ENCODE measurements at places on chromosomes 6 and 20.

GRCh38 chr20:39789411-39789810 lies 827.3 kb downstream of the DHX35 start:
- DNase-seq = no peak

DNA sequence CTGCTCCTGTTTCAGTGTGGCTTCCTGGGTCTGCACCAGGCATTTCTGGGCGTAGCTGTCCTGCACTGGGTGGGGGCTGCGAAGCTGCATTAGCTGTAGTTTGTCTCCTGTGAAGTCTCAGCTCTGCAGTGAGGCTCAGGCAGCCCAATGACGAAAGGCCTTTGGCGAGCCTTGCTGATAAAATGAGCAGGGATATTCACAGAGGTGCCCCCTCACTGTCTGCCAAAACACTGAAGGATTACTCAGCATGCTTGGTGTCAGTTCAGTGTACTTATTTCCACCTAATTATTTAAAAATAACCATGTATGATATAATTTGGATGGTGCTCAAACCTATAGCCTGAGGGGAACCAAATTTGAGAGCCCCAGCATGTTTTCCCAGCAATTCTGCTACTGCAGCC lies 73.5 kb downstream of the ECT2L start:
- DNase-seq = no peak

GRCh38 chr6:1070085-1070521 lies 241.8 kb upstream of the FOXQ1 start:
- no peak for DNase-seq

DNA sequence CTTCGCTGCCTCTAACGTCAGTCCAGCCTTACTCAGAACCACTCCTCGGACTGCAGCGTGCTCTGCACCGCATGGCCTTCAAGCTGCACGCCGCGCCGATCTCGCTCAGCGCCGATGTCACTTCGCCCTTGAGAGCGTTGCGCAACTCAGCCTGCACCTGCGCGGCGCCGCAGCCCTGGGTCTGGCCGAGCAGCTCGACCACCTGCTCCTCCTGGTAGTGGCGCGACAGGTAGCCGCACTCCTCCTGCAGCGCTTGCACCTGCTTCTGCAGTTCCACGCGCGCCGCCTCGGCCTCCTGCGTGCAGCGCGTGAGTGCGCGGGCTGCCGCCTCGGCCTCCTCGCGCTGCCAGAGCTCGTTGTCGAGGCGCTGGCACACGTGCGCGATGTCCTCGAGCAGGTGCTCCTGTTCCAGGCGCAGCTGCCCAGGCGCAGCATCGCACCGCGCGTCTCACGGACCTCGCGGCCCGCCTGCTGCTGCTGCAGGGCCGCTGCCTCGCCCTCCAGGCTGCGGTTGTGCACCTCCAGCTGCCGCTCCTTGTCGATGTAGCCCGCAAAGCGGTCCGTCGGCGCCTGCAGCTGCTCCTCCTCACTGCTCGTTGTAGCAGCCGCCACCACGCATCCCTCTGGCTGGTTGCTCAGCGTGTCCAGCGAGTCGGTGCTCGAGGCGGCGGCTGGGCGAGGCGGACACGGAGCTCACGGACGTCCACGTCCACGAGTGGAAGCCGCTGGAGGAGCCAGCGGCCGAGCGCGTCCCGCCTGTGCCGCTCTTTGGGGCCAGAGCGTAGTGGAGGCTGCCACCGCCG lies 380.6 kb upstream of the CHD6 start:
- DNase-seq = no peak

DNA sequence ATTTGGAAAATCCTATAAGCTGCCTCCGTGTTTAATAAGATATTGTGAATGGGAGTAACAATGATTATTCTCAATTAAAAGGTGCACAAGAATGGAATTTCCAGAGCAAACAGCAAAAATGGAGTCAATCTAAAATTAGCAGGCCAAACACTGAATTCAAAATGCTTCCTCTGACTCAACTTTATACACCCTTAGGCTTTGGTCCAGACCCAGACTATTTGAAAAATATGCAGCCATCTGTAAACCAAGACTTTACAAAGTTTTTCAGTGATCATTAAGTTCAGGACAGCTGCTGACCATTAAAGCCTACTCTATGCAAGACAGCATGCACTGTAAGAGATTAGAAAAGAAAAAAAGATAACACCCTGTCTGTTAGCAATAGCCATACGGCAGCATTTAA lies 39.4 kb upstream of the CCN6 start:
- DNase-seq = no peak

DNA sequence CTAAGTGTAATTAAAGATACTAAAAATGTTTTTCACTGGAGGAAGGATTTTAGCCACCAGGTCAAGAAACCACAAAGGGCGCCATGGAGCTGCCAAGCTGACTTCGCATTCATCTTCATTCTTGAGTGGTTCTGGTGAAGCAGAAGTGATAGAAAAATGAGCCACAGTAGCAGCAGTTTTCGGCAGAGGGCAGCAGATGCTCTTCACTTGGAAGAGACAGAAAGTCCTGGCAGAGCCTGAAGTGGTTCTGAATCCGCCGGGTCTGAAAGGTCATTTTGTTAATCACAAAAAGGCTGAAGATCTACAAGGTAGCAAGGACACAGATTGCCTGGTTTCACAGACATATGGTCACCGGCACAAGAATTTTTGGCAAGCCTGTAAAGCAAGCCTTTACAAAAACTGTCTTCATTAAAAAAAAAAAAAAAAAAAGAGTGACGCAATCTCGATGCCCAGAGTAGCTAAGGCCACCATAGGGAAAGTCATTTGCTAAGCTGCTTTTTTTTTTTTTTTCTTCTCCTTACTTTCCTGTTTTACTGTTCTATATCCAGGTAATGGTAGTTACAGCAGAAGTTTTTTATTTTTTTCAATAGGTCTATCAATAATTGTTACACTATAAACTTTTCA lies 345.1 kb upstream of the AGPAT4 start:
- no peak for DNase-seq

DNA sequence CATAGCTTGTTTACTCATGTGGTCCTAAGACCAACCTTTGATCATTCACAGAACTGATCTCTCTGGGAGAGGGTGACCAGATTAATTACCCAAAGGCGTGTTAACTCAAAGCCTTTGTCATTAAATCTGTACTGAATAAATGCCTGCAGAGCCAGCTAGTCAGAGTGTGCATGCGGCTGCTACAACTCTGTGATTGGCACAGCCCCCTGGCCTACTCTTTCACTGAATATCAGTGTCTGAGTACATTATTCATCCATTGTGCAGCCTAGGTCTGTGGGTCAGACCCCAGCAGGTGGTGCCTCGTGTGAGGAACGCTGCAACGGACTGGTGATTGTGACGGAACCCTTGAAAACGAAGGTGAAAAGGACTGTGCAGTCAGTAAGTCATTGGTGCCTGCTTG lies 663.6 kb downstream of the PHF3 start:
- no peak for DNase-seq

DNA sequence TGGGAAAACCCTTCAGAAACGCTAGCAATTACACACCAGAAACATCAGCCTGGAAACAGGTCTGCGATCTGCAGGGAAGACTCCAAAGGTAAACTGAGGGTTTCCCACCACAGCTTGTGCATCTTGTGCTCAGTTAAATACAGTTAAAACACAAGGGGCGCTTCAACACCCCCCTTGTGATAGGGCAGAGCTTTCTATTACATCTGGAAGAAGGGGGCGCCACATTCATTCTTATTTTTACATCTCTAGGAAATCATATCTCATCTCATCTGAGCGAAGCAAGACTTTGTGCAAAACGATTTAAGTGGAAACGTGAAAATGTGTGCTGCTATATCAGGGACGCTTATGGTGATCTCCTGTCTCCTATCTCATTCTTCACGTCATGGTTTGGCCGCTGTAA lies 58.5 kb downstream of the PRND start:
- DNase-seq = no peak
